ENCODE measurements at places on chromosomes 3 and 15. TPM values are rescaled to one million over a fixed set of nuclear protein-coding genes. Genes with fewer than 3 reads are reported as not detected.

DNA sequence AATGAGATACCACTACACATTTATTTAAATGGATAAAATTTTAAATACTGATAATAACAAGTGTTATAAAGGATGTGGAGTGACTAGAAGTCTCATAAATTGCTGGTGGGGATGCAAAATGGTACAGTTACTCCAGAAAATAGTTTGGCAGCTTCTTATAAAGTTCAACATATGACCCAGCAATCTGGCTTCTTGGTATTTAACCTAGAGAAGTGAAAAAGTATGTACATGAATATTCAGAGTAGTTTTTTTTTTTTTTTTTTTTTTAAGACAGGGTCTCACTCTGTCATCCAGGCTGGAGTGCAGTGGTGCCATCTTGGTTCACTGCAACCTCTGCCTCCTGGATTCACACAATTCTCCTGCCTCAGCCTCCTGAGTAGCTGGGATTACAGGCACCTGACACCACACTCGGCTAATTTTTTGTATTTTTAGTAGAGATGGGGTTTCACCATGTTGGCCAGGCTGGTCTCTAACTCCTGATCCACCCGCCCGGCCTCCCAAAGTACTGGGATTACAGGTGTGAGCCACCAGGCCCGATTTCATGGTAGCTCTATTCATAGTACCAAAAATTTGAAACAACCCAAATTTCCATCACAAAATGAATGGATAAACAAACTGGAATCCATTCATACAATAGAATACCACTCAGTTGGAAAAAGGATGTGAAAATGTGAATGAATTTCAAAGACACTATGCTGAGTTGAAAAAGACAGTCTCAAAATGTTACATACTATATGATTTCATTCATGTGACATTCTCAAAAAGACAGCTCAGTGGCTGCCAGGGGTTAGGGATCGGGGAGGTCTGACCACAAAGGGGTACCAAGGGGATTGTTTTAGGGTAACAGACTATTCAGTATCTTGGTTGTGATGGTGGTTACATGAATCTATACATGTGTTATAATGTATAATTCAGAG lies 14.4 kb downstream of the RRP9 start:
- no peak for DNase-seq
- no peaks in the 10 kb centered on the region for H3K4me1 ChIP-seq
- H3K36me3 ChIP-seq: no peaks in the 10 kb centered on the region

DNA sequence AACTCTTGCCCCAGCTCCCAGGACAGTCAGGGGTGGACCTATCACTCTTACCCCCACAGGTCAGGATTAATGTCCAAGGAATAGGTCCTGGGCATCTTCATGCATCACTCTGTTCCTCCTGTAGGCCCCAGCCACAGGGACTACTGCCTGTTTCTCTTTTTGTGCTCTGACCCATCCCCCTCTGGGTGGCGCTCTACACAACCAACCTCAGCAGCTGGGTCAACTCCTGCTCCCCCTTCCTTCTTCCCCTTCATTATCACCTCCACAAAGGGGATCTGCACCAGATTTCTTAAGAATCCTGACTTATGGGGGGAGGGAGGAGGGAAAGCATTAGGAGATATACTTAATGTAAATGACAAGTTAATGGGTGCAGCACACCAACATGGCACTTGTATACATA lies 12.2 kb upstream of the TRANK1 start:
- no peaks in the 10 kb centered on the region for H3K27me3 ChIP-seq
- DNase-seq: peak; percentile 64
- H3K4me1 ChIP-seq: peaks cover 15% of the 10 kb centered on the region
- H3K27ac ChIP-seq: no peak overlapping the region

The FHIT gene
- total RNA-seq: not detected

The GOLGA8S gene
- not detected for total RNA-seq

The MESP2 gene
- not detected for total RNA-seq

DNA sequence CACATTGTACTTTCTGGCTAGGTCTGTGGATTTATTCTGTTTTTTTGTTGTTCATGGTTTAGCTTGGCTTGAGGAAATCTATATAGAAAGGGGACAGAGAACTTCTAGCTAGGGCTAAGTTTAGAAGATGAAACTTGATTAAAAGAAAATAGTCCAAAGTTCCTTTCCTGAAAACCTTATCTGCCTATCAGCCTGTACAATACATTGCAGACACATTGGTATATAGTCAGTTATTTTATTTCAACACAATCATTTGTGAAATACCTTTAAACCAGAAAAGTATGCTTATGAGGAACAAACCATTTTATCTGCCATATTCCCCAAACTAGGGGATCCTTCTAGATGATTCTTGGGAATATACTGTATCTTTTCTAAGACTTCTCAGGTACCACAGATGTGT lies 147.3 kb upstream of the CGNL1 start:
- no peak overlapping the region for H3K4me3 ChIP-seq
- H3K27ac ChIP-seq: peak overlapping the region; percentile 52
- DNase-seq: no peak

- DNase-seq: no peak
- H3K27me3 ChIP-seq: no peaks in the 10 kb centered on the region
- H3K4me1 ChIP-seq: no peaks in the 10 kb centered on the region
- no peak overlapping the region for H3K4me3 ChIP-seq
- H3K36me3 ChIP-seq: no peaks in the 10 kb centered on the region
- H3K27ac ChIP-seq: no peak overlapping the region
These were observed 11.3 kb upstream of the NMNAT3 start for GRCh38 chr3:139689122-139689521.

DNA sequence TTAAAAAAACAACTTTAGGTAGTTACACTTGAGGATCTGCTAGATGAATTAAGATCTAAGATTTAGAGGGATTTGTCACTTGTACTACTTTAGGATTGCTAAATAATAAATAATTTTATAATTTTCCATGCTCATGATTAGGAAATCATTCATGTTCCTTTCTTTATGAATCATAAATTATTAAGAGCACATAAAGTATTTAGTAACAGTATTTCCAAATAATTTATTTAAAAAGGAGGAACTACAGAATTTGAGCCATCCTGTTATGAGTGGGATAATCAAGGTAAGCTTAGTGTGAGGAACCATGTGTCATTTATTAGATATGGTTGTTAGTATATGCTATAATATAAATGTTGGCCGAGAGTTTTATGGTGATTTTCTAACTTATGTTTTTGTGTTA lies 37.5 kb upstream of the C3orf38 start:
- peaks cover 11% of the 10 kb centered on the region for H3K4me1 ChIP-seq
- peaks cover 12% of the 10 kb centered on the region for H3K36me3 ChIP-seq
- no peak for DNase-seq
- H3K27ac ChIP-seq: no peak overlapping the region

- H3K4me1 ChIP-seq: no peaks in the 10 kb centered on the region
- no peaks in the 10 kb centered on the region for H3K27me3 ChIP-seq
- H3K4me3 ChIP-seq: no peak overlapping the region
- no peak for DNase-seq
- H3K27ac ChIP-seq: no peak overlapping the region
- H3K36me3 ChIP-seq: peaks cover 29% of the 10 kb centered on the region
These were observed 25.4 kb downstream of the ADPGK start for GRCh38 chr15:72758182-72758581.

DNA sequence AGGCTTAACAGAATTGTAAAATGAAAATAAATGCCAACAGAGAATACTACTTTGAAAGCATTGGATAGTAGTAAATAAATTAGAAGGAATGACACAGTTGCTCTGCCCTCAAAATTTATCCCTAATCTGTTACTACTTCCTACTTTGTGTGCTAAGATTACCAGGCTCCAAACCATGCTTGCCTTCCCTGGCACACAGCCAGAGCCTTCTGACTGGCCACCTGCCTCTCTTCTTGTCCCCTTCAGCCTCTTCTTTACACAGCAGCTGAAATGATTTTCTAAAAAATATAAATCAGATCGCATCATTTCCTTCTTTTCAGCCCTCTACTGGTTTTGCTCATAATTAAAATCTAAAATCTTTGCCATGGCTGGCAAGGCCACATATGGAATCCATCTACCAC lies 334.1 kb downstream of the FHIT start:
- no peaks in the 10 kb centered on the region for H3K36me3 ChIP-seq
- DNase-seq: no peak
- H3K27ac ChIP-seq: no peak overlapping the region
- H3K4me1 ChIP-seq: no peaks in the 10 kb centered on the region
- no peaks in the 10 kb centered on the region for H3K27me3 ChIP-seq

- no peaks in the 10 kb centered on the region for H3K27me3 ChIP-seq
- no peaks in the 10 kb centered on the region for H3K36me3 ChIP-seq
- no peak for DNase-seq
These were observed 74.2 kb downstream of the LDHAL6B start for GRCh38 chr15:59280855-59281254.

The PDZRN3 gene
- total RNA-seq: 22.4 TPM

DNA sequence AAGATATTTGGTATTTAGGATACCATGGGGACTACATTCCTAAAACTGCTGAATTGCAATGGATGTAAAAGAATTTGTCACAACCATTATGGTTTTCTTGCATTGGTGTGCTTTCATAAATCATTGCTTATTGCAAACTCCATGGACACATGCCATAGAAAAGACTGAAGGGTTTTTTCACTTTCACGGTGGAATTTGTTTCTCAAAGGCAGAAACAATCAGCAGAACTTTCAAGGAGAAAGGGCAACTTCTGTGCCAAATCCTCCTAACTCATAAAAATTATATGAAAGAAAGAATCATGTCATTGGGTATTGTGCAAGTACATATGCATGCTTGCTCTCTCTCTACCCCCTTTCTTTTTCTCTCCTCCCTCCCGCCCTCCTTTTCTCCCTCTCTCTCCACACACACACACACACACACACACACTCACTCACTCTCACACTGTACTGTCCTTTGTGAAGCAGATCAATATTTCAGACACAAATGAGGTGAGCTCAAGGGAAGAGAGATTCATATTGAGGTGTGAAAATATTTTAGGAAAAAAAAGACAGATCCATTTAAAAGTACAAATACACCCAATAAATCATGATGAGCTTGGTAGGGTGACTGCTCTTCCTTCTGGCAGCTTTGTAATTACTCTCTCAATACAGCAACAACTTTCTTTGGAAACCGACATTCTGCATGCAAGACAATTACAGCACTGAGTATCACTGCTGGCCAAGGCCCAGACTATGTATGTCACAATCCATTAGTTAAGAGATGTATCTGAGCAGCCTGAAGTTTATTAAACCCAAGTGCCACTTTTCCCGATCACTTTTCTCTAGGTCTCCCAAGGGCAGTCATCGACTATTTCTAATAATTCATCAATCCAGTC lies 492.6 kb downstream of the TUSC7 start:
- H3K36me3 ChIP-seq: no peaks in the 10 kb centered on the region
- no peaks in the 10 kb centered on the region for H3K27me3 ChIP-seq
- no peak overlapping the region for H3K27ac ChIP-seq
- DNase-seq: no peak
- H3K4me1 ChIP-seq: no peaks in the 10 kb centered on the region
- no peak overlapping the region for H3K4me3 ChIP-seq

- H3K4me1 ChIP-seq: no peaks in the 10 kb centered on the region
- DNase-seq: no peak
These were observed 80.0 kb upstream of the SPATA16 start for GRCh38 chr3:173221010-173221409.

The CDC25A gene
- total RNA-seq: 17.1 TPM

DNA sequence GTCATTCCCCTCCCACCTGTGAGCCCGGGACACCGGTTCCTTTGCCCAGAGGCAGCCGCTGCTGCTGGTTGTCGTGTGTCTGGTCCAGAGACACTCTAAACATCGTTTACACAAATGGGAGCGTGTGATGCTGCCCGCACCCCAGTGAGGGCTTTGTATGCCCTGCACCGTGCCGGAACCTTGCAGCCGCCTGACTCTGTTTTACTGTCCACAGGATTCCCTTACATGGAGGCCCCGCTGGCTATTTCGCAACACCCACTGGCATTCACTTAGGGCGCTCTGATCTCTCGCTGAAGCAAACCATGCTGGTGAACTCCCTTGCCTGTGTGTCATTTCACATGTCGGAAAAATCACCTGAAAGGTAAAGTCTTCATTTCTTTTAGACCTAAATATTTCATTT lies 100.8 kb upstream of the SLC6A6 start:
- H3K4me3 ChIP-seq: no peak overlapping the region
- no peaks in the 10 kb centered on the region for H3K36me3 ChIP-seq
- H3K4me1 ChIP-seq: no peaks in the 10 kb centered on the region
- no peak for DNase-seq
- no peaks in the 10 kb centered on the region for H3K27me3 ChIP-seq
- H3K27ac ChIP-seq: no peak overlapping the region

DNA sequence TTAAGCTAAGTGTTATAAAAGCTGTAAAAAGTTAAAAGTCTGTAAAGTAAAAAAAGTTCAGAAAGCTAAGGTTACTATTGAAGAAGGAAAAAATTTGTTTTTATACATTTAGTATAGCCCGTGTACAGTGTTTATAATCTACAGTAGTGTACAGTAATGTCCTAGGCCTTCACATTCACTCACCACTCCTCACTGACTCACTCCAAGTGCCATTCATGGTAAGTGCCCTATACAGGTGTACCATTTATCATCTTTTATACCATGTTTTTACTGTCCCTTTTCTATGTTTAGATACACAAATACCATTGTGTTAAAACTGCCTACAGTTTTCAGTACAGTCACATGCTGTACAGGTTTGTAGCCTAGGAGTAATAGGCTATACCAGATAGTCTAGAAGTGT lies 8.8 kb downstream of the CCDC71 start:
- no peaks in the 10 kb centered on the region for H3K36me3 ChIP-seq
- no peak overlapping the region for H3K4me3 ChIP-seq
- DNase-seq: no peak
- H3K4me1 ChIP-seq: no peaks in the 10 kb centered on the region
- no peaks in the 10 kb centered on the region for H3K27me3 ChIP-seq

GRCh38 chr3:138937690-138938055 lies 9.3 kb downstream of the FOXL2 start:
- no peak overlapping the region for H3K27ac ChIP-seq
- H3K4me1 ChIP-seq: no peaks in the 10 kb centered on the region
- H3K36me3 ChIP-seq: no peaks in the 10 kb centered on the region
- no peak for DNase-seq

DNA sequence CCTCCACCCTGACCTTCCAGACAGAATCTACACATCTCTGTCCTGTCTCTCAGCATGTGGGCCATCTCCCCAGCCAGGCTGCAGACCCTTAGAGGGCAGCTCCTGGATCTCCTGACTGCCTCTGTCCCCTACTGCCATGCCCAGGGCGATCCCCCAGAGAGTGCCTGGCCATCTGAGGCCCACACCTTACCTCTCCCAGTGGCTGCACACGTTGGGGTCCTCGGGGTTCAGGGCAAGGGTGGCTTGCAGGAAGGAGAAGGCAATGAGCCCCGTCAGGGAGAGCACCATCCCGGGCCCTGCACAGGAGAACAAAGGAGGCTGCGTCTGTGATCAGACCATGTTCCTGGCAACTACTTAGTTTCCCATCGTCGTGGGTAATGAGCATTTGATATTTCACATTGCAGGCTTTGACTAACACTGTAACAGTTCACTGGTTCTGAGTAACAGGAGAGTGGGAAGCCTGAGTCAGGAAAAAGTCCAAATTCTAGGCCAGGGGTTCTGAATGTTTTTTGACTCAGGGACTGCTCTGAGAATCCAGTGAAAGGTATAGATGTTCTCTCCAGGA lies 125.4 kb downstream of the MEGF11 start:
- H3K27ac ChIP-seq: no peak overlapping the region
- H3K27me3 ChIP-seq: no peaks in the 10 kb centered on the region
- H3K36me3 ChIP-seq: no peaks in the 10 kb centered on the region
- H3K4me1 ChIP-seq: no peaks in the 10 kb centered on the region
- no peak overlapping the region for H3K4me3 ChIP-seq

The CLDN11 gene
- not detected for total RNA-seq

GRCh38 chr3:50562861-50563260 lies 4.7 kb downstream of the C3orf18 start:
- no peak for DNase-seq
- H3K4me3 ChIP-seq: no peak overlapping the region
- no peak overlapping the region for H3K27ac ChIP-seq
- no peaks in the 10 kb centered on the region for H3K36me3 ChIP-seq

- H3K36me3 ChIP-seq: no peaks in the 10 kb centered on the region
- H3K4me3 ChIP-seq: no peak overlapping the region
- no peaks in the 10 kb centered on the region for H3K27me3 ChIP-seq
- DNase-seq: no peak
These were observed 52.4 kb upstream of the CMTM8 start for GRCh38 chr3:32186097-32186496.
